GM23338 (cell line): ENCODE measurements at places on chromosomes 12 and 14. TPM values are rescaled to one million over a fixed set of nuclear protein-coding genes. Genes with fewer than 3 reads are reported as not detected.

STYK1 gene
- total RNA-seq = 0.97 and 1.8 TPM in 2 replicates

KRT2 gene
- not detected in 2 replicates for total RNA-seq

DAO gene
- not detected in 2 replicates for total RNA-seq

SYNE3 gene
- total RNA-seq = under 0.01 and 0.03 TPM in 2 replicates

AMDHD1 gene
- total RNA-seq = 0.19 and 0.21 TPM in 2 replicates

C12orf60 gene
- 1.7 and 1.9 TPM in 2 replicates for total RNA-seq

NDUFB1 gene
- total RNA-seq = 134 and 160 TPM in 2 replicates

NGB gene
- total RNA-seq = 0.27 and 1.0 TPM in 2 replicates

CDH24 gene
- 16.9 and 17.8 TPM in 2 replicates for total RNA-seq

GYS2 gene
- not detected in 2 replicates for total RNA-seq

ABCC9 gene
- 0.04 TPM in 1 of 2 replicates, not detected in the other for total RNA-seq

ST8SIA1 gene
- total RNA-seq = 4.2 and 5.1 TPM in 2 replicates

- no peak for DNase-seq
Measured at GRCh38 chr14:32434180-32434579, 105.1 kb downstream of the AKAP6 start.

DNA sequence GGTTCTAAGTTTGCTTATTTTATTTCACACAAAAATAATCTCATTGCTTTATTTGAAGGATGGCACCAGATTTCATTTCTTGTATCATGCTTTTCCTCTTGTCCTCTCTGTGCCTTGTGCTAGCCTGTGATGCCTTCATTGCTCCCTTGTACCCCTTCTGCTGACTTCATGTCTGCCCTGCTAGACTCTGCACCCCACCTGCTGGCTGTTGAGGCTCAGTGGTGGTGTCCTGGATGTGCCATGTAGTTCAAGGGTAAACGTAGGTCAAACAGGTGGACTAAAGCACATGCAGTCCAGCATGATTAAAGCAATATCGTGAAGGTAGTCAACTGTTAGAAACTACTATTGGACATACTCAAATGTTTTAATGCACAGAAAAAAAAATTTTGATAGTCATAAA, 21.6 kb downstream of the MRPS35 start:
- DNase-seq = peak; percentile 50

DNA sequence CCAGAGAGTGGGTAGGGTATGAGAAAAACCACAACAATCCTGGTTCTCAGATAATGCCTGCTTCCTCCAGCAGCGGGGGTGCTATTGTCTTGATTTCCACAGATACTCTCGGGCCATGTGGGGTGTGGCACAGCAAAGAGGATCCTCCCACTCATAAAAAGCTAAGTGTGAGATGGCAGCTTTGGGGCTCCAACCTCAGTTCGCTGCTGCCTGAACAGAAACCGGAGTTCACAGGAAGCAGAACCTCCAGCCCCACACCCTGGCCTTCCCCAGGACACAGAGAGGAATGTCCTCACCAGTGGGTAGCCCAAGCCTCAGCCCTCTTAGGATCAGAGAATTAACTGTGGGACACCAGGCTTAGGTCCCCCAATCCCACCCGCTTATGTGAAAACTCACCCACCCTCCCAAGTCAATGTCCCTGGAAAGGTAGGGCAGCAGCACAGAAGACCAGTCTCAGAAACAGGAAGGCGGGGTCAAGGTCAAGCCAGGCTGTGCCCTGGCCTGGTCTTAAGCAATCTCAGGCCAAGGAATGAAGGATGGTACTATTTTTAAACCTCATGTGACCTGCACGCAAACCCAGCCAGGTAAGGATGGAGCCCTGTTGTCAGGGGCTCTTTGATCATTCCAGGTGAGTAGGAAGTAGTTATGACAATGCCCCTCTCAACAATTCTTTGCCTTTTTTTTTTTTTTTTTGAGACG, 9.0 kb downstream of the KCTD10 start:
- DNase-seq = no peak

GRCh38 chr12:120076651-120077050, 39.9 kb downstream of the RAB35 start:
- DNase-seq = no peak

DNA sequence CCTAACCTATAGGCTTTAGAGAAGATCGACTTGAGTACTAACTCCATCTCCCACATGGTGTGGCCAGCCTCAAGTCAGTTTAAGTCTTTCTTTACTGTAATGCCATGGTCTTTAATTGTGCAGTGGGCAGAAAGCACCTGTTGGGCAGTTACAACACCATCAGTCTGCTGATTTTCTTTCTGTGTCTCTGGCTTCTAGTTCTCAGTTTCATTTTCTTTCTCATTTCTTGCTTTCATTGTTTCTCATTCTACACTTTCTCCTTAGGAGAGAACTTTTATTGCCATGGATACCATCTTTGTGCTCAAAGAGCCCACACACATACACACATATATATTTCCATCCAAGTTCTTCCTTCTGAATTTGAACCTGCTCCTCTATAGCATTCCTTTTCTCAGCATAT, 96.1 kb upstream of the SLC16A7 start:
- DNase-seq = no peak

- peak; percentile 87 for DNase-seq
Measured at GRCh38 chr14:26984311-26985177, 386.7 kb upstream of the NOVA1 start.

DNA sequence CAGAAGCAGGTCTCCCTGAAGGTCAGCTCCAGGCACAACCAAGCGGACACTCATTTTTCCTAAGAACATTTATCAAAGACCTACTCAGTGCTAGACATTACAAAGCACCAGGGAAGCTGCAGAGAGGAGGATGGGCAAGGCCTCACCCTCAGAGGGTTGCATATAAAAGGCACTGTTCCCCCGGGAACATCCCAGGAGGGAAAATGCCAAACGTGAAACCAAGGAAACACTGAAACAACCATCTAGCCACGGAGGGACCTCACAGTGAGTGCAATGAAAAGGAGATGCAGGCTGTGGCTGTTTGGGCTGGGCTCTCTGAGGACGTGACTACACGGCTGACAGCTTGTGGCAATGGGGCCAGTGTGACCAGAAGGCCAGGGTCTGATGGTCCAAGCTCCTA, 117.4 kb upstream of the VASH1 start:
- DNase-seq = peak; percentile 26

- no peak for DNase-seq
Measured at GRCh38 chr12:76568888-76569551, 9.4 kb upstream of the OSBPL8 start.

GRCh38 chr12:6072302-6072752, 52.1 kb downstream of the VWF start:
- no peak for DNase-seq

DNA sequence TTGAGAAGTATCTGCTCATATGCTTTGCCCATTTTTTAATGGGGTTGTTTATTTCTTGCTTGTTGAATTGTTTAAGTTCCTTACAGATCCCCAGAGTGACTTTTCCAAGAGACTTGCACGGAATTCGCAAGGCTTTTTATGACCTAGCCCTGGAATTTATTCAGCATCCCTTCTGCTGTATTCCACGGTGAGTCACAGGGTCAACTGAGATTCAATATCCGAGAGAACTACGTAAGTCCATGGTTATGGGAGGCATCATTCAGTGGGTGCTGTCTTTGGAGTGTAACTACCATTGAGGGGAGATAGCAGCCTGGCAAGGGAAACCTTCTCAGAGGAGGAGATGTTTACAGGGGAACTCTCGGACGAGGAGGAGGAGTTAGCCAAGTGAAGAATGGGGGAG, 20.9 kb upstream of the GPRC5A start:
- DNase-seq = no peak

GRCh38 chr12:45215419-45216229, at the start of gene ANO6:
TSS of gene ANO6 (plus strand) at chr12:45216095. CDS start at chr12:45216322, 227 bp downstream.
- DNase-seq = peak; percentile 88

GRCh38 chr12:127280393-127281275, 986.3 kb upstream of the TMEM132C start:
- peak; percentile 76 for DNase-seq

GRCh38 chr12:12023456-12023855, 47.3 kb upstream of the BCL2L14 start:
- no peak for DNase-seq

DNA sequence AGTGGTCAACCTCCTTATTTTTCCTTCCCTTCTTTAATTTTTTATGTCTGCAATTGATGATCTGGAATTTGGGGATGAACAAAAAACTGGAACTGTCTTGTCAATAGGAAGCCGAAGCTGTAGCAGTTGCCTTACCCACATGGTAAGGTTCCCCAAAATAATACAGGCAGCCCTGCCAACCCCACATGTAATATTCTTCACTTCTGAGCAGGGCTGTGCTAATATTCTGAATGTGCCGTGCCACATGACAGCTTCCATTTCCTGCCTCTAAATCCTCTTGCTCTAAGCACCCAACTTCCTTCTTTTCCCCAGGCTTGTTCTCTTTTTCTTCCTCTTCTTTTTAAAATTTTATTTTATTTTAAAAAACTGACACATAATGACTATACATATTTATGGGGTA, 39.6 kb downstream of the GPATCH2L start:
- DNase-seq = no peak

DNA sequence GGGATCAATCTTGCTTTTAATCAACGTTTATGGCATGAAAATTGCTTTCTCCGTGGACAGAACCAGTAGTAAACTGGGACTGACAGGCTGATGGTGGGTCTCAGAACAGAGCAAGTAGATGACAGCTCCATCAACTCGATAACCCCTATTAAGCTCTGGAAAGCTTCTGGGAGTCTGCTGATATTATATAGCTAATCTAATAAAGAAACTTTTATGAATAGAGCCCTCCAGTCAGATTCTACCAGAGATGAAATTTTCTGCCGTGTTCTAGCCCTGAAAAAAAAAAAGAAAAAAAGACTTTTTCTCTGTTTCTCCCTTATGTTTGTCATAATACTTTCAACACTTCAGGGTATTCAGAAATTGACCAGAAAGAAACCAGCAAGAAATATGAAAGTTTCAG, 171.6 kb downstream of the APAF1 start:
- no peak for DNase-seq

DNA sequence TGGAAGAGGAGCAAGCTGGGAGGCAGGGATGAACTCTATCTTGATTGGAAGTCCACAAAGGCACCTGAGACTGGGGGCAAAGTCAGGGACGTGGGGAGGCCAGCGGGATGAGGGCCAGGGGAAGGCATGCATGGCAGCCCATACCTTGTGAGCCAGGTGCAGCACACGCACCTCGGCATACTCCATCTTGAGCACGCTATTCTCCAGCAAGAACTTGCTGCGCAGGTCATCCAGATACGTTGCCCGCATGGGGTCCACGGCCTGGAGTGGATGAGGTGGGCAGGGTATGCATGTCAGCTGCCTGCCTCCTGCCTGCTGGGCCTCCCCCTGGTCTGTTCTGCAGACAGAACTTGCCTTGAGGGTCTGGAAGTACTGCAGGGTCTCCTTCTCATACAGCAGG, 3.9 kb downstream of the RABGGTA start:
- DNase-seq = no peak

DNA sequence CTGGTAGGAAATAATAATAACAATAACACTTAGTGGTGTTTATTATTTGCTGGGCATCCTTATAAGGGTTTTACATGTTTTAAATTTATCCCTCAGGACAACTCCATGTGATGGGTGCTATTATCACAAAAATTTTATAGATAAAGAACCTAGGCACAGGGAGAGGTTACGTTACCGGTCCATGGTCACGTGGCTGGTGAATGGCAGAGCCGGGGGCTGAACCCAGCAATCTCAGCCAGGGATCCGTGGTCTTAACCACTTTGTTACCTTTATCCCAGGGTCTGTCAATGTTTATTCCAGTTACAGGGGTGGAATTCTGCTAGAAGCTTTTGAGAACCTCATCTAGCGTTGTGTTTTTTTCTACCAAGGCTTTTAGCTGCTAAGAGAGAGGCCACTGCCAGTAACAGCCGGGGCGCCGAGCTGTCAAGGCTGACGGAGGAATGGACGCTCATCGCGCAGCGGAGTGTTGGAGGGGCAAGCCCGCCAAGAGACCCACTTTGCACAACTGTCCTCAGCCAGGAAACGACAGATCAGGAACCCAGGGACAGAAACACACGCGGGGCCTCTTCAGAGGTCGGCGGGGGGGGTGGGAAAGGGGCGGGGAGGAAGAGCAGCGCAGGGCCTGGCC, 418 bp downstream of the AMN1 start:
- peak; percentile 42 for DNase-seq

DNA sequence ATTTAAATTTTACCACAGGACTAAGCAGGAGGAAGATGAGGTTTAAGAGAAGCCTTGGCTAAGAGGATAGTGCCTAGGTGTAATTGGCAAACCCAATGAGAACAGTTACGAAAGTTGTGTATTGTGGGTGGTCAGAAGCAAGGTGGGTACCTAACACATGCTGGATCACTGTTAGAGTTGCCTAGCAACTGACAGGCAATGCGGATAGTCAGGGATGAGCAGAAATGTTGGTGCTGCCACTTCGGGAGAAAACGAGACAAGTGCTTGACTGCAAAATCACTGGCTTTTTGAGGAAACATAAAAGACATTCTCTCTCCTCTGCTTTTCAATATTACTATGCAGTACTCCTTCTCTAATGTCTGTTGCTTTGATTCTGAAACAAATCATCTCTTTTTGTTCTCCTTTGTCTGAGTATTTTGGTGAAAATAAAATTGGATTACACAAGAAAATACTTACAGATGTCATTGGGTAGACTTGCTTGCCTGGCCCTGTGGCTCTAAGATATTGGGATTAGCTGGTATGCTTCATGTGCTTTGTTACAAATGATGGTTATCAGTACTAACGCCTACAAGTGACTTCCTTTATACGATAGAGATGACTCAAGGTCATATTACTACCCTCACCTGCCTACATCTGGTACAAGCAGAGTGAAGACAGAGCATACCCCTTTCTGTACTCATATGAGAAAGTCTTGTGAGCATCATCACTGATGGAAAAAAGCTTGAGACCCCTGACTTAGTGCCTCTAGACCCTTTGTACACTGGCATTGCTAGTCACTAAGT, 48.0 kb downstream of the TDP1 start:
- DNase-seq = no peak

GRCh38 chr12:80044694-80045046, 54.7 kb upstream of the OTOGL start:
- no peak for DNase-seq

- DNase-seq = peak; percentile 85
Measured at GRCh38 chr14:37903343-37904191, 304.1 kb upstream of the SSTR1 start.
